ENCODE measurements at places on chromosomes 12 and 14.

- DNase-seq, result peak; percentile 34
Observed at GRCh38 chr14:56585461-56586084, 6.0 kb downstream of the TMEM260 start.

- DNase-seq, result no peak
Observed at GRCh38 chr12:113930249-113930648, 35.9 kb downstream of the RBM19 start.

DNA sequence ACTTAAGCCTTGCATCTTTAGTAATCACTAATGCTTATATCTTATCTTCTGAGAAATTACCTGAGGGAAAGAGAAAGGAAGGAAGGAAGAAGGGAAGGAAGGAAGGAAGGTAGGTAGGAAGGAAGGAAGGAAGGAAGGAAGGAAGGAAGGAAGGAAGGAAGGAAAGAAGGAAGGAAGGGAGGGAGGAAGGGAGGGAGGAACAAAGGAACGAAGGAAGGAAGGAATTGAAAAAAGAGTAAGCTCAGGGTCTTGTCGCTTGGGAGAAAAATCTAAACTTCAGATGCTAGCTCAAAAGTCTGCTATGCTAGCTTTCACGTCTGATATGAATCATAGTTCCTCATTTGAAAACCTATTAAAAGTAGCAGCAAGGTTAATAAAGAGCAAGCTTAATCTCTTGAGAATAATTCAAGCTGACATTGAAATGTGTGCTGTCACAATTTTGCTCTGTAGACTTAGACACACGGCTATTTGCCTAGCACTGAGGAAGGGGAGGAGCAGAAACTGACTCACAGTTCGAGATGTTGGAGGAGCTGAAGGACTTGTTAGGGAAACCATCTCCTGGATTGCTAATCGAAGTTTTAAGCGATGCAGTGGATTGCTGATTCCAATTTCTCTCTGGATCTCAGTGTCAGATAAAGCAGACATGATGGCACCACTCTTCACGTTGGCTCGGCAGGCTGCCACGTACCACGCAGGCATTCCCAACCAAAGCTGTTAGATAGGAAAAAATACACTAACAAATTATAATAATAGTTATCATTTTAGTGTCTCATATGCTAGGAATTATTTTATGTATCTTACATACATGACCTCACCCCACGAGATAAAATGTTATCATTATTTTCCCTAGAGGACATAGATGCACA is 216.7 kb downstream of the ACSS3 start:
- no peak for DNase-seq

GRCh38 chr14:94056579-94057308 is 24.3 kb downstream of the DDX24 start:
- no peak for DNase-seq

- no peak for DNase-seq
Observed at GRCh38 chr14:92813201-92813600, 19.1 kb downstream of the GOLGA5 start.

GRCh38 chr12:31029916-31030562 is 43.6 kb upstream of the DDX11 start:
- DNase-seq, result no peak

- DNase-seq, result no peak
Observed at GRCh38 chr14:31930493-31931240, 146.4 kb upstream of the ARHGAP5 start.

- no peak for DNase-seq
Observed at GRCh38 chr12:132364348-132364902, 35.0 kb upstream of the GALNT9 start.

GRCh38 chr14:23621204-23621931 is 14.8 kb upstream of the DHRS2 start:
- no peak for DNase-seq

- no peak for DNase-seq
Observed at GRCh38 chr12:51075390-51075789, 8.0 kb downstream of the CSRNP2 start.

DNA sequence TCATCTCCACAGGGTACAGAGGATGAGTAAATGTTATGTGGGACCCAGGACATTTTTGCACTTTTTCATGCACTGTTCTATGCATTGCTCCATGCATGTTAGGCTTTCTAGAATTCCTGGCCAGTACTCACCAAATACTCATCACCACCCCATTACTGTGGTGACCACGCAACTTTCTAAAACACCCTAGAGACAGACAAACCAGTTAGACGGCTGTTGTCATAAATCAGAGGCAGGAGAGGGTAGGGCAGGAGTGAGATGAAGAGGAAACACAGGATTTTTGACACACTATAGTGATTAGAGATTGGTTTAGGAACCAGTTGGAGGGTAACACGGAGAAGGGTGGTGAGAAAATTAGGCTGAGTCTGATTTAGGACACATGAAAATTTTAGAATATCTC is 59.3 kb downstream of the IFNG start:
- DNase-seq, result no peak

DNA sequence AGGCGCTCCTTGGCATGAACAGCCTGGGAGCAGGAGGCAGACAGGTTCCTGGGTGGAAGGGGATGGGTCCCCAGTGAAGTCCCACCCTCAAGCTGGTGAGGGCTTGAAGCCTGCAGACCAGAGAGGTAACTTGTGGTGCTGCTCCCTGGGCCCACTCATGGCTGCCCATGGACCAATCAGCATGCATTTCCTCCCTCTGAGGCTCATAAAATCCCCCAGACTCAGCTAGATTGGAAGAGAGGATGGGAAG is 50.2 kb downstream of the A2M start:
- DNase-seq, result no peak

DNA sequence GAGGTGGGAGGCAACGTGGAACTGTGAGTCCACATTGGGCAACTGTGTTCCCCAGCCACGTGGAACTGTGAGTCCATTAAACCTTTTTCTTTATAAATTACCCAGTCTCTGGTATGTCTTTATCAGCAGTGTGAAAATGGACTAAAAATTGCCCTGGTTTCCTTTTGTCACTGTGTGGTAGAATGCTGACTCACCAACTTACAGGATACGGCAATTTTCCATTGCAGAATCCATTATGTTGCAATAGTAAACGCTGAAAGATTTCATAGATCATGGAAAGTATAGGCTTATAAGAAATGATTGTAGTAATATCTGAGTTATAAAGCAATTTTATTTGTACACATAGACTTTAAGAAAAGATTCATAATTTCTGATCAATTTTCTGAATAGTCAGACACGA is 93.0 kb downstream of the GTF2A1 start:
- no peak for DNase-seq

GRCh38 chr14:76682367-76682766 is 78.9 kb upstream of the VASH1 start:
- DNase-seq, result no peak

DNA sequence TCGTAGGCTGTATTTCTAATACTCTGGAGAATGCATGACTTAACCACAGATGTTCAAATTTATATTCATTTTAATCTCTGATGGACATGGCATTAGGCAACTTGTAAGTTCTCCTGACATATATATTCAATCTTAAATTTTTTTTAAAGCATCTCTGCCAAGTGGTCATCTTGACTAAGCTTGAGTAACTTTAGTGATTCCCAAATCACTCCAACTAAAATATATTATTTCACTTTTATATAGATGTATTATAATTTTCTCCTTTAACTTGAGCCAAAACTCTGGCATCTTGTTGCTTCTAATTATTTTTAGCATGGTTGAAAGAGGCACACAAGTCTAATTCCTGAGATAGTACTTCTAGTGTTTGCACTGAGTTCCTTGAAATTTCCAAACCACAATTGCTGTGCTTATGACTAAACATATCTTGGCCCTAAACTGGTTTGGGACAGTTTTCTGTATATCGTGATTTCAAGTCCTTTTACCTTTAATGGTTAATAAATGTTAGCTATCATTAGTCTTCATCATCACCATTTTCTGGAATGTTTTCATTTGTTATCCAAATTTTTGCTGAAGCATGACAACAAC is 8.4 kb downstream of the LRFN5 start:
- no peak for DNase-seq

DNA sequence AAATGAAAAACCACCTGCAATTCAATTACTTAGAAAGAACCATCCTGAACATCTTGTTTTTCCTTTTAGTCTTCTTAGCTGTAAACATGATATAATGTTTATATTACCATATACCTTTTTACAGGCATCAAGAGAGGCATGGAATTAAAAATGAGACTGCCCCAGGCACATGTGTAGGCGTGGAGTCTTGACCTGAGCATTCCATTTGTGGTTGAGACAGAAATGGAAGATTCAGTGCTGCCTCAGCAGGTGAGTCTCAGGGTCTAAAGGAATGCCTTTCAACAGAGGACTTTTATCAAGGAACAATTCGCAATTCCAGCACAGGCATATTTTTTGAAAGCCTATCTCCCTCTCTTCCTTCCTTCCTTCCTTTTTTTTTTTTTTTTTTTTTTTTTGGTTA is 8.0 kb upstream of the NANOGNB start:
- no peak for DNase-seq

DNA sequence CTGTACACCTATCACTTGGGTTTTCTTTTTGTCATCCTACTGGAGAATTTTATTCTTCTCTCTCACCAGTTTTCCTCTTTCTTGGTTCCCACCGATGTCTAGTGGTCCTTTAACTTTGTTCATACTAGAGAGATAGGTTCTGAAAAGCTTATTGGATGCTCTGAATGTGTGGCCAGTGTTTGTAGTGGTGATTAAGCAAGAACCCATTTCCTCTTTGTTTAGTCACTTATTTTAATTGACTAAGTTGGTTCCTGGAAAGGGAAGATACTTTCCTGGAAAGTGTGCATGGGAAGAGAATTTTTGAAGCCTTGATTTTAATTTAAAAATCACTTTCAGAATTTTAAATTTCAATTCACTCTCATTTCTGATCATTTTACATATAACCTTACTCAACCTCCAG is 127.2 kb downstream of the OTOGL start:
- no peak for DNase-seq

DNA sequence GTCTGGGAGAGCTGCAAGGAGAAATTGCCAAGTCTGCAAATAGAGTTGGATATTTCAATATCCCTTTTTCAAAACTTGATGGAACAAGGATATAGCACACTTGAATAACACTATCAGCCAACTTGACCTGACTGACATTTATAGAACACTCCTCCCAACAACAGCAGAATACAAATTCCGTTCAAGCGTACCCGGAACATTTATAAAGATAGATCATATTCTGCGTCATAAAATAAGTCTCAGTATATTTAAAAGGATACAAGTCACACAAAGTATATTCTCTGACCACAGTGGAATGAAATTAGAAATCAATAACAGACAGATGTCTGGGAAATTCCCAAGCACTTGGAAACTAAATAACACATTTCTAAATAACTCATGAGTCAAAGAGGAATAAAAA is 29.0 kb upstream of the MEG3 start:
- no peak for DNase-seq

DNA sequence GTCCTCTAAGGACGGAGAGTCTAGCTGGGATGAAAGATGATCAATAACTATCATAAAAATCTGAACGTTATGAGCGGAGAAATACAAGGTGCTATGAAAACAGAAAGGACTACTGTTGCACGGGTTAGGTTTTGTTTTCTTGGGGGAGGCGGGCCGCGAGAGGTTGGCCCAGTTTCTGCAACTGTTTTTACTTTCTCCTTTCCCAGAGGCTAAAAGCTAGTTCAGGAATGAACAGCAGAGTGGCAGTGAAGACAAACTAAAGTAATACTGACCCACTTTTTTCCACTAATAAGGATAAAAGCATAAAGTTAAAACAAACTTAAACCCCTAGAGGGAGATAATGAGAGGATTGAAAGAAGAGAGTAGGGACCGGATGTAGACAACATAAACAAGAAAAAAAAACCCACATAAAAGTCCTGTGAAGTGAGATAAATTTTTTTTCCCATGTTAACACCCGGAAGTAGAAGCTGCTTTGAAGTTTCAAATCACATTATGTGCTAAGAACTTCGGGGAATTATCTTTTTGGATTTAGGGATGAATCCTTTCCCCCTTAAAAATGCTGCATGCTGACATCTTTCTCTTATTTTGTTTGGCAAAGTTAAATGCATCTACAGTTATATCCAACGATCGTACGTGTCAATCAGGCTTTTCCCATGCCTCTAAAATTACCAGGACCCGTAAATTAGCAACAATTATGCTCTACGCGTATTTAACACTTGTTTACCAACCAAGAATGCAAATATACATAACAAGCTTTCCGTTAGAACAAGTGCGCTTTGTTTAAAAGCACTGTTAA is 1.0 kb upstream of the CDK17 start:
- peak; percentile 40 for DNase-seq

- DNase-seq, result no peak
Observed at GRCh38 chr12:81465876-81466275, 293.3 kb downstream of the PPFIA2 start.

DNA sequence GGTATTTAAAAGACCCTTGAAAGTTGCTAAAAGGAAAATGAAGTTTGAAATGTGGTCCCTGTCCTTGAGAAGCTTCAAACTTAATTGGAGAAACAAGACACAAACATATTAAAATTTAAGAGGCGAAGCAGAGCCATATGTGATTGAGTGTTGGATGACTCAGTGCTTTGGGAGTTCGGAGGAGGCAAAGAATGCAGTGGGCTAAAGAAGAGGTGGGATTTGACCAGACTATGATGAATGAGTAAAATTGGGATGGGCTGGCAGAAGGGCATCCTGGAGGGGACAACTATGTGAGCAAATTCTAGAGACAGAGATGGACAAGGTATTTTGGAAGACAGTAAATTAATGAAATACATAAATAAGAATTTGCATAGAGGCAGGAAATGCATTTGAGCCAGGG is 358.6 kb downstream of the EGLN3 start:
- DNase-seq, result no peak

- no peak for DNase-seq
Observed at GRCh38 chr12:124493809-124494750, 73.3 kb downstream of the NCOR2 start.

- DNase-seq, result no peak
Observed at GRCh38 chr14:95272057-95272456, 47.7 kb downstream of the CLMN start.

DNA sequence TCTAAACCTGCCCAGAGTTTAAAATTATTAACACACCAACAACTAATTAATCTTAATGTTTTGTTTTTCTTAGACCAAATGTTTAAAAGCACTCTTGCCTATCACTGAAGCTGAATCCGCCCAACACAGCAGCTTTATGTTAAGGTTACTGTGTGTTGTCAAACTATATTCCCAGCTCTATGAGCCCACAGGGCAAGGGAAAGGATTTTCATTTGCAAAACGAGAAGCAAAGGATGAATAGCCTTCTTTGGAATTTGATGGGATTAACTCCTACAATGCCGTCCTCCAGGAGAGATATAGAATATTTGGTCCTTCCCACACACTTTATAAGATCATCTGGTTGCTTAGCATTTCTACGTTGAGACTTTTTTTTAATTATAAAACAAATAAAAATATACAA is 43.7 kb downstream of the DUSP16 start:
- no peak for DNase-seq

GRCh38 chr14:92615451-92615850 is 101.9 kb downstream of the RIN3 start:
- DNase-seq, result no peak

DNA sequence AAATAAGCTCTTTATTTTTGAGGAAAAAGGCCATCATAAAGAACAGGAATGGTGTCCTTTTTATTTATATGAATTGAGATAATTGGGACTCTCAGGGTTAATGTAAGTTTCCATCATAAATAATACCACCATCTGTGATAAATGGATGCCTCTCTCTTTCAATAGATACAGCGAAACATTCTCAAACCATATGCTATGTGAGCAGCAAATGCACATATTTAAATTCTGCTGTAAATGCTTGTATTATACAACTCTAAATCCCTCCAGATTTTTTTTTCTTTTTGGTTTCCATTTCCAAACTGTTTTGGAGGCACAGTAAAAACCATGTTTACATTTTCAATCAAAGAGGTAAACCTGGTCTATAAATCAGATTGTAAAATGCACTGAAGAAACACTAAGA is 132.3 kb downstream of the TMEM132C start:
- no peak for DNase-seq
